ENCODE measurements at places on chromosomes 1 and 21.

GRCh38 chr1:212311836-212312497 lies 26.8 kb downstream of the PPP2R5A start:
- DNase-seq, result no peak

- no peak for DNase-seq
Measured at GRCh38 chr1:2337501-2337900, 53.9 kb downstream of the MORN1 start.

- DNase-seq, result no peak
Measured at GRCh38 chr1:175690298-175690697, 53.1 kb downstream of the TNR start.

DNA sequence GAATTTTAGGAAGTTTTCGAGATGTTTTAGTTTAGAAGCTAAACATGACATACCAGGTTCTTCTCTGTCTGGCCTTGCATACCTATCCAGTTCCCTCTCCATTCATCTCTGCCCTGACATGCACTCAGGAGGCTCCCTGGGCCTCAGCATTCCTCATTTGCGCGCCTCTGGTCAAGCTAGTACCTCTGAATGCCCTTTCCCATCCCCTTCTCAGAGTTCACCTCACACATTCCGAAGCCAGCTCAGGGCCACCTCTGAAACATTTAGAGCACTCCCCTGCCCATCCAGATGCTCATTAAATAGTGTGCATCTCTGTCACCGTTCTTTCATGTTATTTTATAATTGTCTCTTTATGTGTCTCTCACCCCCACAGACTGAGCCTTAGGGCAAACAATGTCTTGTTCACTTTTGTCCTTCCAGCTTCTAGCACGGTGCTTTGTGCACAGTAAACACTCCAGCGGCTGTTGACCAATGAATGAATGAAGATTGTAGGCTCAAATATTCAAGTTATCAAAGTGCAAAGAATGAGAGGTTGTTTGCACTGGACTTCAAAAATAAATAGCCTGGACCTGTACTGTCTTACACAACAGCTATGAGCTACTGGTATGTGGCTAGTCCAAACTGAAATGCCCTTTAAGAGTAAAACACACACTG lies 1.2 kb upstream of the DHCR24 start:
- DNase-seq, result no peak

GRCh38 chr1:179137617-179138255 lies 55.9 kb downstream of the TOR3A start:
- no peak for DNase-seq

DNA sequence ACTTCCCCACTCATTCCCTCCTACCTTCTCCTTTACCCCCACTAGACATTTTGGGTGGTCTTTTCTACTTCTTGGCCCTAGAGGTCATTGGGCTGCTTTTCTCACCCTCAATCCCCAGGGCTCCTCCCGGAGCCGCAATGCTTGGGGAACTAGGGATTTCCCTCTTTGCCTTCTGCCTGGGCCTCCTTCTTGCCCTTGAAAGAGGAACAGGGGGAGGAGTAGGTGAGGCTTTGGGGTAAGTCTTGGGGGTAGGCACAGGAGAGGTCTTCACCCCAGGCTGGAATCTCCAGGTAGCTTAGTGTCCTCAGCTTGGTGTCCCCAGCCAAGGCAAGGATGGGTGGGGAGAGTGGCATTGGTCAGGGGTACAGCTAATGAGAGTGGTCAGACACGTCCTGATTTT lies 56.2 kb upstream of the EPS8L3 start:
- DNase-seq, result no peak

DNA sequence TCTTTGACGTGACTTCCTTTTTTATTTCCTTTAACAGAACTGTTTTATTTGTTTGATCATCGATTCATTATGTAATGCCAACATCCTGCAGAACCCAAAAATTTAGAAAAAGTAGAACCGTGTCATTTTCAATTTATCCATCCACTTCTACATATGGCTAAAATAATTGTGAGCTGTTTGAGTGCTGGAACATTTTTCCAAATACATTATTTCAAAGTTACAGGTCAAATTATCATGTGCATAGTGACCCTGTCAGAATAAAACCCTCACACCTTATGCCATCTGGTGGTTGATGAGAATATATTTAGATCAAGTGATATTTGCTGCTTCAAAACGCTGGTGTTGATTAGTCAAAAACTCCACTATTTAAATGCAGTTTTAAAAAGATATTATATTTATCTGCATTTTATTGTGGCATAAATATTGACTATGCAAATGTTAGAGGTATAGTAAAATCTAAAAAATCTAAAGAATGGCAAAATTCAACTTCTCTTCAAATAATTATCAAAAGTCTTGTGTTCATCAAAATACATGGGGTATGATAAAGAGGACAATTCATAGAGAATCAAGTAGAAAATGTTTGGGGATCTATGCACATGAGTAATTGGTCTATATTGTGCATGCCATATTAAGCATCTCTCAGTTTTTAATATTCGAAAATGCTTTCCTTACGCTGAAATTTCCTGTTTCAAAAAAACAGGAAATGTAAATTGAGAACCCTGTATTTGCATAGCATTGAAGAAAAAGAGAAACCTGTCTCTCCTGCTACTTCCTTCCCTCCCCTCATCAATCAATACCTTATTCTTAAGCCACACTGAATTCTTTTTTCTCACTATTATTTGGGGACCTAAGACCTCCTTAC lies 39.7 kb downstream of the UBE2U start:
- DNase-seq, result no peak

- no peak for DNase-seq
Measured at GRCh38 chr1:23384312-23385058, 14.8 kb upstream of the ZNF436 start.

DNA sequence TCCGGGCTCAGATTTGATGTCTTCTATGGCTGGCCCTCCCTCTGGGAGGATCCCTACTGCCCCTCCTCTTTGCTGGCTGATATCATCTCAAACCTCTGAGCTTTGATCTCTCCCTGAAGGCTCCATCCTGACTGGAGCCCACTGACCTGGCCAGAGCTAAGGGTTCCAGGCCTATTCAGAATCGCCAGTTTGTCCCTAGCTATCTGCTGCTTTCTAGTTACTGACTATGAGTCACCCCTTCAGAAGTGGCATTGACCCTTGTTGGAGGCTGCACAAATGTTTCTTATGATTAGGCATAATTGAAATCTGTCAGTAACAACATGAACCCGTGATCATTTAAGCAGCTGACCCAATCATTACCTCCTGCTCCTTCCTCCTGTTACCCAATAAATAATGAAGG lies 87.1 kb downstream of the ABCA4 start:
- DNase-seq, result no peak

DNA sequence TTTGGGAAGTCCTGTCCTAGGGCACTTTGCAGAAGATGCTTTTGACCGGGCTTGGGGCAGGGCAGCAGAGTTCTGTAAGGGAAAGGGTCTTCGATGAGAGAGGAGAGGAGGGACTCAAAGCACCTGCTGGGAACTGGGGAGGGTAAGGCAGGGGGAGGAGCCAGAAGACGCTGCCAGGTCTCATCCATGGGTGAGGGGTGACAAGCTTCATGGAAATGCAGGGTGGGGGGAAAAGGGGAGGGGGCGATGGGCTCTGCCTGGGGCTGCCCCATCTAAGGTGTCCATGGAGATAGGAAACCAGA lies 20.9 kb upstream of the C2CD2 start:
- no peak for DNase-seq

- DNase-seq, result no peak
Measured at GRCh38 chr1:73604211-73604610, 593.8 kb downstream of the LRRIQ3 start.

DNA sequence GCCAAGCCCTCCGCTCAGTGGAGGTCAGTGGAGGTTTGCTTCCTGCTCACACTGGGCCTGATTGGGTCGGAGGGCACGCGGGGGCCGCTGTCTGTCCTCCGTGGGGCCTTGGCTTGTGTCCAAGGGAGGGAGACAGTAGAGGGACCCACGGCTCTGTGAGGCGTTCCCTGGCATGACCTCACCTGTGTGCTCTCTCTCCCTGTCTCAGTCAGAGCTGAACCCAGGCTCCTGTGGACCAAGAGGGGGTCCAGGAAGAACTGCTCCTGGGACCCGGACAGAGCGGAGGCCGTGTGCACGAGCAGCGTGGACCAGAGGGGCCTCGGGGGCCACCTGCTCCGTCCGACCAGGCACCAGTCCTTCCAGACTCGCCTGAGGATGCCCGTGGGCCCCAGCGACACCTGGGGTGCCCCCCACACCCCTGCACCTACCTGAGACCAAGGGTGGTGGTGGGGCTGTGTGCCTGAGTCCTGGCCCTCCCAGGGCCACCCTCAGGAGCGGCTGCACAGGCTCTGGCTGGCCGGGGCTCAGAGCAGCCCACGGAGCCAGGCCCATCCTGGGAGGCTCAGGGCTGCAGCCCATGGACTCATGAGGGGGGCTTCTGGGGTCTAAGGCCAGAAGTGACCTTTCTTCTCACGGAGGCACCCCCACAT lies 13.3 kb upstream of the TTLL10 start:
- no peak for DNase-seq

GRCh38 chr1:158105352-158106095 lies 75.2 kb upstream of the CD1D start:
- no peak for DNase-seq

DNA sequence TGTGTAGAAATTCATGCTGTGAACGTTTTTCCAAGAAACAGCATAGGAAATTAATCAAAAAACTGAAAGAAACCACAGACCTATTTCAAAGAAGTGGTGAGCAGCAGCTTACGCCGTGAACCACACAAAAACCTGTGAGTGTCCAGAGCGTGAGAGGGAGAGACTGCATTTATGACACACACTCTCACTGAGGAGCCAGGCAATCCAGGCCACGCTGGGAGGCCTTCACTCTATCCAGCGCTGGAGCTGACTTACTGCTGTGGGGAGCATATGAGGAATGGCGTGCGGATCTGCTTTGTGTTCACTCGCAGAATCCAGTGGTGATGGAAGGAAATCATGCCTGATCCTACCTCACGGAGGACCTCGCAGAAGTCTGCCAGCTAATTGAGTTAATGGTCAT lies 12.7 kb downstream of the ADAMTS1 start:
- DNase-seq, result no peak

GRCh38 chr1:207103892-207104373 lies at the start of gene C4BPA:
TSS of gene C4BPA (plus strand) at chr1:207104233. CDS start at chr1:207113026, 8,793 bp downstream.
- no peak for DNase-seq

DNA sequence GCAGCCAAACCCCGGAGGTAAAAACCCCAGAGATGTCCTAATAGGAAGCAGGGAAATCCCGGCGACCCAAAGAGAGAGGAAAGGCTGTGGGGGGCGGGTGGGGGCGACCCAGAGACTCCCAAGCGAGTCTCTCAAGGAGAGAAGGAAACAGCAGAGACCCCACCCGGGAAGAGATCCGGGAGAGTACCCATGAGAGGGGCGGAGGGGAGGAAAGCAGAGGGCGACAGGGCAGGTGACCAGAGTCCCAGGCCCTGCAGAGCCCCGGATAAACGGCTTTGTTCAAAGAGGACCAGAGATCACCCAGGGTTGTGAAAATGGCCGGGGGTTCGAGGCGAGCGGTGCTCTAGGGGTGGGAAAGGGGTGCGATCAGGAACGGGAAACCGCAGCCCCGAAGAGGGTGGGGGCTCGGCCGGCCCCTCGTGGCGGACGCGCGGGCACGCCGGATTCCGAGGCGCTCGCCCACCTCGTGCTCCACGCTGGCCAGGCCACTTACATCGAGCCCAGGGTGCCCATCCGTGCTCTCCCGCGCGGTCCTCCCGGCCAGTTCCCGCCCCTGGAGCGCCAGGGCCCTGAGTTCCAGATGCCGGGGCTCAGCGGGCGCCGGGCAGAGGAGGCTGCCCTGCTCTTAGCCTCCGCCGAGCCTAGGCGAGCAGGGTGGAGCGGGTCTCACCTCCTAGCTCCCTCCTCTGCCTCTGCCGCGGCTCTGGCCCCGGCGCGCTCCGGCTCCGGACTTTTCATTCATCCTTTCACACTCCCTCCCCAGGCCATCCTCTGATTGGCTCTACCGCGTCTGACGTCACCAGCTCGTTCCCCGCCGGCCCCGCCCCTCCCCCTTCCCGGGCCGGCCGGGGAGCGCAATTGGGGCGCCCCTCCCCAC lies 52.3 kb downstream of the RHBG start:
- peak; percentile 13 for DNase-seq

- no peak for DNase-seq
Measured at GRCh38 chr1:230507666-230508402, 81.7 kb upstream of the PGBD5 start.

DNA sequence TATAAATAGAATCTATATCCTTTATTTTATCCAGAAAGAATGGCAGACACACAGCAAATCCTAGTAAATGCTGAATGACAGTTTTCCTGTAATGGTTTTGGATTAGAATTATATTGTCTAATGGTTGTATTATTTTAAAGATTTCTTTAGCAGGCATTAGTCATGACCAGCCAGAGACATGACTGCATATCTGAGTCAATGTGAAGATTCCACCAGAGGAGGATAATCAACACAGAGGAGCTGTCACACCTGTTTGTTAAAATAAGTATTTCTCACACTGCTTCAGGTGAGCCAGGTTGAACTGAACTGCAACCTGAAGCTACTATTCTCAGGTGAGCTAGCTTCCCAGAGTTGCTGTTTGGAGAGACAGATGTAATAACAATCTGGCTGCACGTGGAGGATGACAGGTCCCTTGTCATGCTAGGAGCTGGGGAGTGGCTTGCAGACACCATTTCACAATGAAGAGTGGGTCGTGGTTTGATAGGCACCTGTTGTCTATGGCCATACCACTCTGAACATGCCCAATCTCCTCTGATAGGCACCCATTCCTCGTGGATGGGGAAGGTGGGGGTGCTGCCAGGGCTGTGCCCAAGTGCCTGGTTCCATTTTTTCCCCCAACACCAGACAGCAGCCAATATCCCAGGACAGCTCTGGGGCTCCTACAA lies 94.3 kb downstream of the KCNJ6 start:
- no peak for DNase-seq

- DNase-seq, result no peak
Measured at GRCh38 chr1:54574158-54574778, 26.2 kb downstream of the ACOT11 start.

- DNase-seq, result no peak
Measured at GRCh38 chr1:99675994-99676393, 30.1 kb downstream of the PALMD start.

DNA sequence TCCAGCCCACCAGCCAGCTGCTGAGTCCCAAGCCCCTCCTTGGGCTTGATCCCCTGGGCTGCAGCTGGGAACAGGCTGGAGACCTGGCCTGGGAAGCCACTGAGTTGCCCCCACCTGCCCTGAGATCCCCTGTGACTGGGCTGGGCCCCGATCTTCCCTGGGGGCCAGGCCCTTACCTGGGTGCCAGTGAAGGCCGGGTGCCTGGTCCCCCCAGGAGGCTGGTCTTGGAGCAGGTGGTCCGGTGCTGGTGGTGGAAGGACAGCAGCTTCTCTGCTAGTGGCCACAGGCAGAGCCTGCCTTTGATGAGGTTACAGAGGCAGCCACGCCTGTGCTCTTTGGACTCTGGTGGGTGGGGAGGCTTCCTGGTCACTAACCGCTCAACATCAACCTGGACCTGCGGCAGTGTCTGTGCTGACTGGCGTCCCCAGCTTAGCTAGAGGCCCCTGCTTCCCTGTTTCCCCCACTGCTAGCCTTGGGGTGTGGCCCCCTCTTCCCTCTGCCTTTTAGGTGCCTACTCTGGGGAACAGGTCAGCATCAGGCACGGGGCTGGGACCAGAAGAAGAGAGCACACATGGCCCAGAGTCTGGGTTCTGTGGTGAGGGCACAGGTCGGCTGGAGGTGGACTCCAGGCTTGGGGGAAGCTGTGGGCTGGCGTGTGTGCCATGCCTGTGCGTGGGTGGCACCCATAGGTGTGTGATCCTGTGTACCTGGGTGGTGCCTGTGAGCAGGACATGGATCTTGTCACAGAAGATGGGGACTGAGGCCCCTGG lies at the start of gene EPS8L3:
TSS of gene EPS8L3 (minus strand) at position 278 of the 770 bp plus-strand sequence. CDS start 2,174 bp downstream, outside the sequence.
- no peak for DNase-seq
